ENCODE measurements at places on chromosomes 1 and 21. TPM values are rescaled to one million over a fixed set of nuclear protein-coding genes. Genes with fewer than 3 reads are reported as not detected.

The RHOU gene
- total RNA-seq, result 10.1 TPM

The RGS13 gene
- total RNA-seq, result 0.13 TPM

The PEAR1 gene
- 14.0 TPM for total RNA-seq

The GJA8 gene
- total RNA-seq, result not detected

The SUSD4 gene
- not detected for total RNA-seq

The PDZK1 gene
- 0.72 TPM for total RNA-seq

The GPR89B gene
- total RNA-seq, result 8.7 TPM

The S100A12 gene
- total RNA-seq, result not detected

The GADD45A gene
- 29.5 TPM for total RNA-seq

The HPCA gene
- total RNA-seq, result not detected

The LCE2B gene
- total RNA-seq, result not detected

The ZBTB37 gene
- total RNA-seq, result 3.8 TPM

The CSF1 gene
- 33.3 TPM for total RNA-seq

The SPRR1A gene
- not detected for total RNA-seq

The SH3BGR gene
- total RNA-seq, result 4.3 TPM

All from epithelial cell of alveolus of lung (primary cell).